Calu3 (cell line): ENCODE measurements at places on chromosomes 13 and 19. TPM values are rescaled to one million over a fixed set of nuclear protein-coding genes. Genes with fewer than 3 reads are reported as not detected.

DNA sequence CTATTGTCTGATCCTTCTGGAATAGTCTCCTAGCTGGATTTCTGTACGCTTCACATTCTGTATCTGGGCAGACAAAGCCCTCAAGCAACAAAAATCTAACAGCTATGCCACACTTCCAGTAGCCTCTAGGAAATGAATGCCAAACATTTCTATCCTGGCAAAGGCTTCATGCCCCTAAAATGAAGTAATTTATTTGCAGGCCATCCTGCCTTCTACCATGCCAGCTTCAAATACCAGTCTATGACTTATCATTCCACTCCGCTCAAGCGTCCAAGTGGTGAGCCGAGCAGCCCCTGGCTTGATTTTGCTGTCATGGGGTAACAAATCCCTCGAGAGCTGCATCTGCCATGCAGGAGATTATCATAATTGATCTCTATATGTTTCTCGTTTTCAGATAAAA, 86.9 kb downstream of the LHFPL6 start:
- no peaks in the 10 kb centered on the region for H3K4me1 ChIP-seq
- H3K4me3 ChIP-seq, result no peak overlapping the region

LYL1 gene
- total RNA-seq, result 0.32 TPM in 1 of 2 replicates, not detected in the other

COX6B2 gene
- 1.4 and 3.4 TPM in 2 replicates for total RNA-seq

GRCh38 chr19:50994129-50994528, 7.3 kb downstream of the KLK8 start:
- peaks cover 4% of the 10 kb centered on the region for H3K36me3 ChIP-seq
- H3K27me3 ChIP-seq, result no peaks in the 10 kb centered on the region
- no peak overlapping the region for H3K27ac ChIP-seq
- DNase-seq, result no peak

ZSCAN1 gene
- not detected in 2 replicates for total RNA-seq

ZNF69 gene
- total RNA-seq, result 9.4 and 10.3 TPM in 2 replicates

GRCh38 chr13:31920727-31921100, 110.9 kb upstream of the FRY start:
- peaks cover 9% of the 10 kb centered on the region for H3K4me1 ChIP-seq
- DNase-seq, result no peak
- H3K36me3 ChIP-seq, result no peaks in the 10 kb centered on the region
- no peak overlapping the region for H3K4me3 ChIP-seq
- H3K27me3 ChIP-seq, result no peaks in the 10 kb centered on the region

- H3K4me3 ChIP-seq, result no peak overlapping the region
- peaks cover 9% of the 10 kb centered on the region for H3K4me1 ChIP-seq
- H3K36me3 ChIP-seq, result no peaks in the 10 kb centered on the region
- no peak for DNase-seq
- H3K27me3 ChIP-seq, result no peaks in the 10 kb centered on the region
These were observed 75.4 kb downstream of the PDS5B start for GRCh38 chr13:32661685-32662084.
